ENCODE measurements at places on chromosomes 13 and 19.

GRCh38 chr19:1806184-1807029 is 5.7 kb downstream of the ATP8B3 start:
- no peak for DNase-seq

GRCh38 chr19:10899151-10899653 is 27.8 kb downstream of the CARM1 start:
- no peak for DNase-seq

DNA sequence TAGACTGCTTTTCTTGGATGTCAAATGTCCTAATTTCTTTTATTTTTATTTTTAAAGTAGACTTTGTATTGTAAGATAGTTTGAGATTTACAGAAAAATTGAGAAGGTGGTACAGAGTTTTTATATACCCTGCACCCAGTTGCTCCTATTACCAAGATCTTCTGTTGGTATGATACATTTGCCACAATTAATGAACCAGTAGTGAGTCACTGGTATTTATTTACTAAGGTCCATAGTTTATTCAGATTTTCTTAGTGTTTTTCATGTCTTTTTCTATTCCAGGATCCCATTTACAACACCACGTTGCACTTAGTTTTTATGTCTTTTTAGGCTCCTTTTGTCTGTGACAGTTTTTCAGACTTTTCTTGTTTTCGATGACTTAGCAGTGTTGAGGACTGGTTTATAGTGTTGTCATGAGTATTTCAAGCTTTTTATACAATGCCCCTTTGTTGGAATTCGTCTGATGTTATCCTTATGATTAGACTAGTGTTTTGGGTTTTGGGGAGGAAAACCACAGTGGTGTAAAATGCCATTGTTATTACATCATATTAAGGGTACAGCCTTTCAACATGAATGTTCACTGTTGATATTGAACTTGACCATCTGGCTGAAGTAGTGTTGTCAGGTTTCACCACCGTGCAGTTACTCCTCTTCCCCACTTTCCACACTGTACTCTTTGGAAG is 35.9 kb downstream of the COG3 start:
- no peak for DNase-seq

GRCh38 chr13:109713681-109714080 is 72.7 kb downstream of the IRS2 start:
- DNase-seq: no peak

GRCh38 chr19:1245494-1246264 is 2.7 kb upstream of the MIDN start:
- DNase-seq: no peak

DNA sequence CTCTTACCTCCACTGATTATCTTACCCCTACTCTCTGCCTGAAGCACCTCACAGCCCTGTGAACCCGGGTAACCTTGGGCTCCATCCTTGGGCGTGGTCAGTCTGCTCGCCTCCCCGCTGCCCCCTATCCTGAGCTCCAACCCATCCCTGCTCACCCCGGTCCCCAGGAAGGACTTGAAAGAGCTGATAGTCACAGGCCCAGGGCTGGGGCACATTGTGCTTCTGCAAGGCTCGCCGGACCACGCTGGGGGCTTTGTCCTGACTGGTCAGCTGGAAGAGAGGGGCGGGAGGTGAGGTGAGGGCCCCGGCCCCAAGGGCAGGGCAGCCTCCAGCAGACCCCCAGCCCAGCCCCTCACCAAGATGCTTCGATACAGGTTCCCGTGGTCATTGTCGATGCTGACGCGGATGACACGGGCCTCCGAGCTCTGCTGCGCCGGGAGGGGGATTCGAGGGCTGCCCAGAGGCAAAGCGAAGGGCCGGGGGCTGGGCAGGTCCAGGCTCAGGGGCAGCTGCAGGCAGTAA is 13.0 kb upstream of the EPOR start:
- DNase-seq: no peak
